ENCODE measurements at places on chromosomes 7 and 10.

DNA sequence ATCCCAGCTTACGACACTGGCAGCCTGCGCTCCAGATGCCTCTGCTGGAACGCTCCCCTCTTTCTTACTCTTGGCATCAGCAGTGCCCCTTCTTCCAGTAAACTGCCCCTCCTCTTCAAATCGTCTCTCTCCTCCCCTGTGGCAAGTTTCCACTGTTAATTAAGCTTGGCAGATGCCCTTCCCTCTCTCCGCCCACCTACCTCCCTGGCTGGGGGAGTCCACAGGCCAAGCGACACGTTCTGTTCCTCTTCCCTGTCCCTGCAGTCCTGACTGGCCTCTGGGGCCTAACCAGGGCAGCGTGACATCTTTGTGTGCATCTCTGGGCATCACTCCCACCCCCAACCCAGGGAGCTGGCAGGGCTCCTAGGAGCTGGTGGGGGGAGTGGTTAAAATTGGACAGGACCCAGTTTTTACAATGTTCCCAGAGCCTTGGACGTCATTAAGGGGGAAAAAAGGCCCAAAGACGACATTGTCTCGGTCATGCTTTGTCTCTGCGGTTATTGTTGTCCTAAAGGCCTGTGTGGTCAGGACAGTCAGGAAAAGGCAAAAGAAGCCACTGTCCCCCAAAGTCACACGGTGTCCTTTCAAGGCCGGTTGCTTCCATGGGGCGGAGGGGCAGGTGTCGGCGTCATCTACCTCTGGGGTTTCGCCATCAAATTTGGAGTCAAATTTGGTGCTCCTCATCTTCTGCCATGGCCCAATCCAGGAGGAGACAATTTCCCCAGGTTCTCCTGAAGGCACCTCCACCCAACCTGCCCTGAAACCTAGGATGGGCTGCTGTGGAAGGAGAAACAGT is 54.2 kb downstream of the DLG5 start:
- no peak for DNase-seq

GRCh38 chr10:128462844-128463243 is 336.6 kb upstream of the MKI67 start:
- DNase-seq: no peak

DNA sequence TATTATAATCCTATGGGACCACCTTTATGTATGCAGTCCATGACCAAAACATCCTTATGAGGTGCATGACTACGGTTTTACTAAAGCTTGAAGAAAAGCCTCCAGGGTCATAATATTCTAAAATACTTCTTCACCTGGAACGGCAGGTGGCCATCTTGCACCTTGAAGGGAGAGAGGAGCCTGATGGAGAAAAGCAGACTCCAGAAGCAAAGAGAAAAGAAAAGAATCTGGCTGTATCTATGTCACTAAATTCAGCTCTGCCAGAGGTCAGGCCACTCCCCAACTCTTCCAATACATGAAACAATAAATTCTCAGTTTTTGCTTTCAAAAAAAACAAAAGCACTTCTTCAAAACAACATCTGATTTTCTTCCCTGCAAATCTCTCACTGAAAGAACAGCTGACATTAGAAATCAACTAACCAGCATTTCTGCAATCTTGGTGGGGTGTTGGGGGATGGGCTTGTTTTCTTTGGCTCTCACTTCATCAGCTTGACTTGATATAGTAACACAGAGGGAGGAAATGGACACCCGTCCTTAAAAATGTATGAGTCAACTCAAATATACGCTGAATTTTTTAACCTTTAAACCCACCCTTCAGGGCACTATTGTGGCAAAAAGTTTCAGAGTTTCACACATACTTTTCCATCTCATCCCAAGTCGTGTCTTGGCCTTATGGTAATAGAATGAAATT is 21.7 kb downstream of the HIBADH start:
- DNase-seq: peak; percentile 39

GRCh38 chr10:131199646-131200045 is 111.9 kb downstream of the TCERG1L start:
- DNase-seq: no peak

DNA sequence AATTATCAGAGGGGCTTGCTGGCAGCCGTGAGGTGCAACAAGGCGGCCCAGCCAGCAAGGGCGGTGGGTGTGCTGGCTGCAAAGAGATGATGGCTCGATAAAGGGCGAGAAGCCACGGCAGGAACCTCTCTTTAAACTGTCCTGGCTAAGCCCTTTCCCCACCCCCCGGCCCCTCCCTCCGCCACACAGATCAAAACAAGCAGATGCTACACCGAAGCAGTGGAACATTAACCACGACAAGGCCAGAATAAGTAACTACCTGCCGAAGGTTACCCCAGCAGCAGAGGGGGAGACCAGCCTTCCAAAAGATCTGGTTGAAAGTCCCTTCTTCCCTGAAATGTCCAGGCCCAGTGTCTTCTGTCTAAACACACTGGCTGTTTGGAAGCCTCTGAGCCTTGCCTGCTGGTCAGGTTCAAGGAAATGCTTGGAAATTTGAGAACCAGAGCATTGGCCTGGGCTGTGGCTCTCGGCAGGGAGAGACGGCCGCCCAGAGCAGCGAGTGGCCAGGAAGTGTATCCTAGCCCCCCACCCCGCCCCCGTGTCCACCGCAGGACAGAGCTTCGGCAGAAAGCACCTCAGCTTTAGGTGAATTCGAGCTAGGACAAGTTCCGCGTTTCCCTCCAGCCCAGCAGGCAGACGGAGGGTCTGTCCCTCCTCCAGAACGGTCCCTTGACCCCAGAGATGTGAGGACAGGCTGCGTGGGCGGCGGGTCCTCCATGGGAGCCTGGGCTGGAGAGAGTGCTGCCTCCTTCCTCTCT is 2.1 kb downstream of the FAM20C start:
- DNase-seq: peak; percentile 78

DNA sequence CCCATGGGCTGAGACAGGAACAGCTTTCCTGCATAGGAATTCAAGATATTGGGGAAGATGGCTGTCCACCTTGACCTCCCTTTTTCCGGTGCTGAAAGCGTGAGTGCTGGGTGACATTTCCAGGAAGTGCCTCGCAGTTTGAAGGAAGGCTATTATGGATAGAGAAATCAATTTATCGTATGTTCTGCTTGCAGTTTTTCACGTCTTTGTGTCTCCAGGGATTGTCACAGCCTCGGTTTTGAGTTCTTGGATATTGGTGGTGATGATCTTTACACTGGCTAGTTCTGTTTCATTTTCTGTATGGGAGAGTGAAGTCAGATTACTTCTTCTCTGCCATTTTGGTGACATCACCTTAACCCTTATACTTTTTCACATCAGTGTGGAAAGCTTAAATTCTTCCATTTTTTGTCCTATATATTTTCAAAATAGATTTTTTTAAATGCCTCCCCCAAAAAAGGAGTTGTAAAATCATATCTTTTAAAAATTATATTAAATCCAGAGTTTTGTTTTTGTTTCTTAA is 102.5 kb upstream of the APBB1IP start:
- DNase-seq: no peak

- DNase-seq: no peak
Measured at GRCh38 chr7:151117565-151117964, 31.3 kb downstream of the AGAP3 start.

GRCh38 chr10:87619705-87620104 is 40.0 kb upstream of the PAPSS2 start:
- DNase-seq: no peak

DNA sequence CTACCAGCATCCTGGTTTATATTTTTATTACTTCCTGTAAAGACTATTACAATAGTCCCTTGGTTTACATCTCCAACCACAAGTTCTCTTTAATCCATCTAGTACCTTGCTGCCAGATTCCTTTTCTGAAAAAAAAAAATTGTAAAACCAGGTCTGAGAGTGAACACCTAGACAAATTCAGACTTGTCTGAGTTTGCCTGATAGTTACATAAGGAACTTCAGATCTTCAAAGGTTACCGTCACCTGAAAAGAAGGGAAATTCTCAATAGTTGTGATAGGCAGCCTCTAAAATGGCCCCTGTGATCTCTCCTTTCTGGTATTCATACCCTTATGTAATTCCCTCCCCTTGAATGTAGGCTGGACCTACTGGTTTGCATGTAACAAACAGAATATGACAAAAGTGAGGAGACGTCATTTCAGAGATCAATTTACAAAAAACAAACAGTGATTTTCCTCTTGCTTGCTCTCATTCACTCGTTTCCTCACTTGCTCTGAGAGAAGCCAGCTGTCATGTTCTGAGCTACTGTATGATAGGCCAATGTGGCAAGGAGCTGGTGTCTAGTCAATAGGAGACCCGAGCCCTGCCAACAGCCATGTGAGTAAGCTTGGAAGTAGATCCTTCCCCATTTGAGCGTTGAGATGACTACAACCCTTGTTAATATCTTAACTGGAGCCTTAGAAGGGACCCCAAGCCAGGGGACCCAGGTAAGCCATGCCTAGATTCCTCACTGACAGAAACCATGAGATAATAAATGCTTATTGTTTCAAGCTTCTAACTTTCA is 110.9 kb upstream of the LSM8 start:
- DNase-seq: no peak
